ENCODE measurements at places on chromosomes 16 and 17. TPM values are rescaled to one million over a fixed set of nuclear protein-coding genes. Genes with fewer than 3 reads are reported as not detected.

Gene OTOA
- under 0.01 TPM for total RNA-seq

Gene RHBDL3
- total RNA-seq: under 0.01 TPM

Gene TBX6
- total RNA-seq: under 0.01 TPM

Gene NFATC2IP
- total RNA-seq: 21.0 TPM

Gene RCVRN
- not detected for total RNA-seq

Gene CAMKK1
- total RNA-seq: 0.79 TPM

Measured in lung microvascular endothelial cell (primary cell).